ENCODE measurements at places on chromosomes 6 and 20.

DNA sequence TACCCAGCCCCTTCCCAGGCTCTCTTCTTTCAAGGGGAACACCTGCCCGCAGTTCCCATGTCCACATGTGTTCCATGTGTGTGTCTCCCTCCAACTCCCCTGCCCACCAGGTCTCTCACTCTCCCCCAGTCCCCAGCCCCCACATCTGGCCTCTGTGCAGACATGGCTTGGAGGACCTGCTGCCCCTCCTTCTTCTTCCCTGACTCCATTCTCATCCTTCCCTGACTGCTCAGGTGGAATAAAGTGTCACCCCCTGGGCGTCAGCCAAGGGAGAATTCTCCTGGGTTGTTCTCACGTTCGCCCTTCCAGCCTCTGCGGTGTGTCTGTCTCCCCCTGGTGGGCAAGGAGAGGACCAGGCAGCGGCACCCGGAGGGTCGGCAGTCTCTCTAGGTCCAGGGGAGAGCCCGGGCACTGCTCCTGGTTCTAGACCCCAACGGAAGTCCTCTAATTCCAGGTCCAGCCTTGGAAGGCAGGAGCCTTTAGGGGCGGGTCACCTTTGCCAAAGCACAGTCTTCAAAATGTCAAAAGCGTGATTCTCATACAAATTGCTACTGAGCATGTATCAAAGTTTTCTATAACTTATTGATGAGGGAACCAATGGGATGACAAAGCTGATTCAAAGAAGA is 50.5 kb downstream of the EBF4 start:
- DNase-seq = peak; percentile 73

DNA sequence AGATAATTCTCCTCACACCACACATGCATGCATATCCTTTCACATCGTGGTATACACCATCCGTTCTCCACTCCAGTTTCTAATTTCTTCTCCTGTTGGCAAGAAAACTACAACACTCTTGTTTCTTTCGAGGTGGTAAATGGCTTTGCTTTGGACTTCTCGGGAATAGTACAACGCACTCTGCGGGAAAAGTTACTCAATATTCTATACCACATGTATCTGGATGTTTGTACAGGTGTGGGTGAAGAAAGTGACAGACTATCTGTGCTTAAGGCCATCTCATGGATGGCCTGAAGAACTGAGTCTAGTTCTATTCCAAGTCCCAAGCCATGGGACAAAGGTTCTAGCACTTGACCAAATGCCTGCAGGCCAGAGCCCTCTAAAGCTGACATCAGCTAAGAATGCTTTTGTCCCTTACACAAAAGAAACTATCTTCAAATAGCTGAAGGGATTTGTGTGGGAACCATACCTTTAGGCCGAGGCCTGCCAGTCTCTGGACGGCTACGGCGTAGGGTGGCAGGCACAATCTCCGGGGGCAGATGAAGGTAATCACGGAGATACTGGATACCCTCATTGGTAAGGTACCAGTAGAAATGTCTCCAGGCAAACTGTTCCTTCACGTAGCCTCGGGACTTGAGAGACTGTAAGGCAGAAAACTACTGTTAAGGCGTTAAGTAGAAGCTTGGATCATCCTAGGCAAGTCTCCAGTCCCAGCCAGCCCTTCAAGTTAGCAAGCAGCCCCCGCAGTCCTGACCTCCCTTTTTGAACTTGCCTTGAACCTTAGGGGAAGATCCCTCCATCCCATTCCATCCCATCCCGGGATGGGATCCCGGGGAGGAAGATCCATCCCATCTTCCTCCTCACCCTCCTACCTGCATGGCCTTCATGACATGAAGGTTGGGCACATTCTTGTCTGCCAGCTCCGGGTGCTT is 1.4 kb downstream of the RPS10 start:
- no peak for DNase-seq

GRCh38 chr6:105041880-105042279 is 85.0 kb downstream of the LIN28B start:
- DNase-seq = no peak

GRCh38 chr20:4813076-4813862 is 91.6 kb downstream of the PRND start:
- DNase-seq = no peak

GRCh38 chr20:10511170-10511508 is 76.0 kb downstream of the SLX4IP start:
- no peak for DNase-seq

DNA sequence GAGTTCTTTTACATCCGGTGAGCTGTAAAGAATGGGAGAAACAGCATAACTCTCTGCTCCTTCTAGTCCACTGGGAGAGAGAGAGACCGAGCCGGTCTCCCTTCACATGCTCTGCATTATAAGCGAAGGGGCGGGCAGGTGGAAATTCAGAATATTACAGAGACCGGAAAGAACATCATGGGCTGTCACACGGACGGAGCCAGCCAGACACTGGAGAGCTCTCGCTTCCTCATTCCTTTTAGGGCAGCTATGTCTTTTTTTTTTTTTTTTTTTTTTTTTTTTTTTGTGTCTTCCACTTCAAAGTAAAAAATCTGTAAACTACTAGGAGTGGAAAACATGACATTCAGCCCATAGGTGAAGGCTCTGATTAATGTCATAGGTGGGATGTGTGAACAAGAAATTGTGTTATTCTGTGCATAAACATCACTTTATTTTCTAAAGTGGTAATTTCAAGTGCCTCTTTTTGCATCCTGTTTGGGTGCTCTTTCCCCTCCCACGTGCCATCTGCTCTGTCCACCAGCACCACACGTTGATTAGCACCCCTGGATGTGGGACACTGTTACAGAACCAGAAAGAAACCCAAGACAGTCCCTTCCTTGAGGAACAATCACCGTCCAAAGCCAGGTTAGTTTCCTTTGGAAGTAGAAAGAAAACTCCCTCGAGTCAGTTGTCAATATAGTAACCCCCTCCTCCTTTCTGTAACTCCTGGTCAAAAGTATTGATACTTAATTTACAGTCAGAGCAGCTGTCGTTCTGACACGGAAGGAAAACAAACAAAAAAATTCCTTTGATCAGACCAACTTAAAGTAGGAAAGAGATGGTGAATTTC is at the start of gene TAGAP:
Gene TAGAP (minus strand): TSS at position 93 of the 829 bp plus-strand sequence. CDS start 845 bp downstream, outside the sequence.
- no peak for DNase-seq

GRCh38 chr20:2108987-2109386 is 7.4 kb downstream of the STK35 start:
- DNase-seq = no peak

DNA sequence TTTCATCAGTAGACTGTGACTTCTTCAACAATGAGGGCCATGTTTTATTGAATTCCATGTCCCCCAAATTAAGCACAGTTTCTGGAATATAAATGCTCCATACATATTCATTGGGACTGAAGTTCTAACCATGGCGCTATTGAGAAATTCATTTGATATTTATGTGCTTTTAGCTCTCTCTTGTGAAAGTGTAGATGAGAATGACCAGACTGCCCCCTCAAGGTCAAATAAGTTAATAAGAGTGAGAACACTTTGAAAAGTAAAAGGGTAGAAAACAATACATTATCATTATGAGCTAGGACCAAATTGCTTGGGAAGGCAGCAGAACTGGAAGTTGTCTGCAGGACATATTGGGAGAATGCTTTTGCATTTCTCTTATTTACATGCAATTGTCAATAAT is 597.9 kb downstream of the EPM2A start:
- no peak for DNase-seq

- DNase-seq = no peak
Observed at GRCh38 chr6:105302617-105303128, 100.2 kb downstream of the PREP start.

DNA sequence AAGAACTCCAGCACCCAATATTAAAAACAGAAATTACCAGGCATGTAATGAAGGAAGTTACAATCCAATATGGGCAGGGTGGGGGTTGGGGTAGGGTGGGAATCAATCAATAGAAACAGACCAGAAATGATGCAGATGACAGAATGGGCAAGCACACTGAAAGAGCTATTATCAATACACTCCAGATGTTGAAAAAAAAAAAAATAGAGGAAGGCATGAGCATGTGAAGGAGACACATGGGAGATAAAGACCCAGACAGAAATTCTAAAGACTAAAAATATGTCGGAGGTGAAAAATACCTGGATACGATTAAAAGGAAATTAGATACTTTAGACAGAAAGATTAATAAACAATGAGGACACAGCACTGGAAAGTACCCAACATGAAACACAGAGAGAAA is 19.1 kb upstream of the ZC3H12D start:
- no peak for DNase-seq

- no peak for DNase-seq
Observed at GRCh38 chr20:22716821-22717351, 132.5 kb upstream of the FOXA2 start.

DNA sequence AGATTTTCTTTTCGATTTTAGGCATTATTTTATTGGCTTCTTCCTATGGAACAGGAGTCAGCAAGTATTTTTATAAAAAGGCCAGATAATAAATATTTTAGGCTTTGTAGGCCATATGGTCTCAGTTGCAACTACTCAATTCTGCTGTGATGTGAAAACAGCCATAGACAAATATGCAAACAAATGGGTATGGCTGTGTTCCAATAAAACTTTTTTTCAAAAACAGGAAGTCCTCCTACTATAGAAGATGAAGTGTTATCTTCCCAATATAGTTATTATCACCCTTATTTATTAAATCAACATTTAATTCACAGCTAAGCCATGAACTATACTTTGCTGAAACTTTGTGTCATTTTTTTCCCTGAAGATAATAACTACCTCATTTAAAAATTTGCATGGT is 57.2 kb downstream of the CHD6 start:
- DNase-seq = no peak

- no peak for DNase-seq
Observed at GRCh38 chr6:111944541-111944940, 71.3 kb upstream of the FYN start.

DNA sequence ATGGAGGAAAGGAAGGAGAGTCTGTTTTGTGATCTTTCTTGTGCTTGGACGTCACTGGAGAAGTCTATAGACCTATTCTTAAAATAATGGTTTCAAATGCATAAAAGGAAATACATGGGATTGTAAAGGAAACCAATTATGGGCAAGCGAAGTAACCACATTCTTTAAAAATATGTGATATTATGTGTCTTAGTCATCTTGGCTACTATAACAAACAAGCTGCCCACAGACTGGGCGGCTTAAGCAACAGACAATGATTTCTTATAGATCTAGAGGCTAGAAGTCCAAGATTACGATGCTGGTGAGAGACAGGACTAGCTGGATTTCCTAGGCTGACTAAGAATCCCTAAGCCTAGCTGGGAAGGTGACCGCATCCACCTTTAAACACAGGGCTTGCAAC is 49.4 kb upstream of the CD83 start:
- no peak for DNase-seq

DNA sequence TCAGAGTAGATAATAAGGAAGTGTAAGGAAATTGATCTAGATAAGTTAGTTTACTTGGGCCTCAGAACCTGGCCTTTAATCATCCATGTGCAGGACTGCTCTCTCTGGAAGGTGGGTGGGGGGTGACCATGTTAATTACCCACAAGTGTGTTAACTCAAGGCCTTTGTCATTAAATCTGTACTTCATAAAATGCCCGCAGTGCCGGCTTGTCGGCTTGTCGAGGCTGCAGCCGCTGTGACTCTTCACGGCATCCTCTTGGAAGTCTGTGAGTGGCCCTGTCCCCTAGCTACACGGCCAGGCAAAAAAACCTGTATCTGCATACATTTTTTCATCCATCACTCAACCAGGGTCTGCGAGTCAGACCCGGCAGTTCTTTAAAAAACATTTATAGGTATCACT is 70.9 kb upstream of the ASCC3 start:
- DNase-seq = no peak

DNA sequence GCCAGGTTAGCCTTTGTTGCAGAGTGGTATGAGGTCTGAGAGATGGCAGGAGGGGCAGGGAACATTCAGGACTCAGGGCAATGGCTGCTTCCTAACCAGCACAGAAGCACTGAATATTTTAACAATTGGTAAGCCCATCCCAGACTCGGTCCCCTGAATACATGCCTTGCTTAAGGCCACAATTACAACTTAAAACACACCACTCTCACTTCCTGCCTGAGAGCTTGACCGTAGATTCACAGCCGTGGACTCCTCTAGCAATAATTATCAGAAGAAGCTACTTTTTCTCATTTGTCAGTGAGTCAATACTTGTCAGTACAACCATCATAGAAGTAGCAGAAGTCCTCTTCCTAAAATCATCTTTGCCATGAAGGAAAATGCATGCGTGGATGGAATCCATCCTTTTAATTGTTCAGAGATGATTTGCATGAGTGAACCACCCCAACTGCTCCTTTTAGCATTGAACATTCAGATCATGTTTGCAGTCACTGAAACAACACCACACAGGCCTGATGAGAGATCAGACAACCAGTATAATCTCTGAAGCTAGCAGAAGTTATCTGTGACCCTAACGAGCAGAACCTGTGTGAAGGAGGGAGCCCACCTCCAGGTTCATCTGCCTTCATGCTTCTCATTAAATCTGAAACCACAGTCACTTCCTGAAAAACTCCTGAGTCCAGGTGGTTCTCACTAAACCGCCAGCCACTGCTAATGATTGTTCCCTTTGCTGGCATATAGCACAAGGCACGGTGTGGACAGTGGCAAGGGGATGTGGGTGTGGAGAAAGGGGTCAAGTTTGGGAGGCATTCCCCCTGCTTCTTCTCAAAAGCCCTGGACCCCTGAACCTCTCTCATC is 333.9 kb upstream of the CNR1 start:
- DNase-seq = no peak

DNA sequence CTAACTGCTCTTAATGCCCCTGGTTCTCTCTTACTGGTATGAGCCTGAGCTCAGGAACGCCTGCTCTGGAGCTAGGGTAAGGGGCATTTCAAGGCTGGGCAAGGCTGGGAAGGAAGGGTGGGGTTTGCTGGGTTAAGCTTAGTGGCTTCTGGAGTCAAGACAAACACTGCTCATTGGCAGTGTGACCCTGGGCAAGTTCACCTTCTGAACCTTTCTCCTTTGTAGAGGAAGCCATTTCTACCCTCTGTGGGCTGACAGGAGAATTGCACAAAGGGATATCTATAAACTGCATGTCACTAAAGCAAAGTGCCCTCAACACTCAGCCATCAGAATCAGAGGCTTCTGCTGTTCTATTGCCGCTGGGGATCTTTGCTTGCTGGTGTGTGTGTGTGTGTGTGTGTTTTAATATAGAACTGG is 20.3 kb upstream of the LRRN4 start:
- DNase-seq = no peak

GRCh38 chr6:47242483-47243386 is 67.0 kb downstream of the TNFRSF21 start:
- peak; percentile 73 for DNase-seq

- no peak for DNase-seq
Observed at GRCh38 chr6:34729631-34730470, 27.5 kb upstream of the SNRPC start.

DNA sequence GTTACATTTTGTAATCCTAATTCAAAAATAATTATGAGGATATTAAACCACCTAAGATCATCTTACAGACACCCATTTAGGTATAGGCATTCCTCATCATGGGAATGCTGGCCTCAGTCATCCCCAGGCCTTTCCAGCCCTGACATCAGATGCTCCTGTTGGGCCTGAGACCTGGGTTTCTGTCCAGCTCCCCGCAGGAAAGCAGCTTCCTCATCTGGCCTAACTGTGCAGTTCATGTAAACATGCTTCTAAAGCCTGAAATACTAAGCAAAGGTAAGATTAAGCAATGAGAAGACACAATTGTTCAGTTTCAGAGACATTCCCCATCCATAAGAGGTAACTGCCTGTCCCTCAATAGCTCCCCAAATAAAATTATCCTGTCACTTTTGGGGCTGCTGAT is 19.0 kb downstream of the ETV7 start:
- no peak for DNase-seq

- no peak for DNase-seq
Observed at GRCh38 chr20:36179170-36179945, 24.8 kb downstream of the EPB41L1 start.
